Non-pigmented ciliary epithelial cell (primary cell): ENCODE measurements at places on chromosomes 11 and 22.

- no peak for DNase-seq
Observed at GRCh38 chr22:23780146-23780748, 6.5 kb upstream of the SMARCB1 start.

GRCh38 chr11:43685440-43685839, 4.9 kb downstream of the HSD17B12 start:
- DNase-seq: no peak

DNA sequence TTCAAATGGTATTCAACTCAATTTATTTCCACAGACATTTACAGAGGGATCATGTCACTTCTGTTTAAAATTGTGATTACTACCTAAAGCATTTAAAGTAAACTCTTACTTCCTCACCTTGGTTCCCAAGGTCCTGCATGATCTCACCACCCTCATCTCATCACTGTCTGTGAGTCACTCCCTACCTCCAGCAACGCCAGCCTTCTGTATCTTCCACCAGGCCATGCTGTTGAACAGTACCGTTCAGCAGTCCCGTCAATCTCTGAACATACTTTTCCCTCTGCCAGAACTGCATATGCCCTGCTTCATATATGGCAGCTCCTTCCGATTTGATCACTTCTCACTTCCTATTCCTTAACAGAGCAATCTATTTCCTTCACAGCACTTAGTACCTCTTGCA, 2.0 kb downstream of the FBXO3 start:
- no peak for DNase-seq

DNA sequence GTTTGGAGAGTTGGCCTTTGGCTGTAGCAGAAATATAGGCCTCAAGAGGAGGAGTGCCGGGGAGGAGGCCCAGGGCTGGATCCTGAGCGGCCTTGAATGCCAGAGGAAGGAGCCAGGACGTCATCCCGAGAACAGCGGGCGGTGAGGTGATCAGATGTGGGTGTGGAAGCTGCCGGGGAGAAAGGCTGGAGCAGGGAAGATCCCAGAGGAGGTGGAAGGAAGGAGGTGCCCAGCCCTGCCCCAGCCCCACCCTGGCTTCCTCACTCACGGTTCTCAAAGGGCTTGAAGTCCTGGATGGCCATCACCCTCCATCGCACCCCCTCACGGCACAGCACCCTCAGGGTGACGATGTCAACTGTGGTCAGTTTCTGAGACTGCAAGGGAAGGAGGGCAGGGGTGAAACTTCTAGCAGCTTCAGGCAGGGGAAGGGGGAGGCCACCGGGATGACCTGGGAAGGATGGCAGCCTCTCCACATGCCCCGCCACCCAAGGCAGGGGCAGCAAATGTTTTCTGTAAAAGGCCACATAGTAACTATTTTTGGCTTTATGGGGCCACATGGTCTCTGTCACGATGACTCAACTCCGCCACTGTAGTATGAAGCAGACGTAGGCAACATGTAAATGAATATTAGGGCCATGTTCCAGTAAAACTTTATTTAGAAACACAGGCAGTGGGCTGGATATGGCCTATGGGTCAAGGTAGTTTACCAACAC, 10.7 kb downstream of the IL2RB start:
- DNase-seq: no peak

- DNase-seq: no peak
Observed at GRCh38 chr22:29003975-29004646, 57.5 kb downstream of the C22orf31 start.

DNA sequence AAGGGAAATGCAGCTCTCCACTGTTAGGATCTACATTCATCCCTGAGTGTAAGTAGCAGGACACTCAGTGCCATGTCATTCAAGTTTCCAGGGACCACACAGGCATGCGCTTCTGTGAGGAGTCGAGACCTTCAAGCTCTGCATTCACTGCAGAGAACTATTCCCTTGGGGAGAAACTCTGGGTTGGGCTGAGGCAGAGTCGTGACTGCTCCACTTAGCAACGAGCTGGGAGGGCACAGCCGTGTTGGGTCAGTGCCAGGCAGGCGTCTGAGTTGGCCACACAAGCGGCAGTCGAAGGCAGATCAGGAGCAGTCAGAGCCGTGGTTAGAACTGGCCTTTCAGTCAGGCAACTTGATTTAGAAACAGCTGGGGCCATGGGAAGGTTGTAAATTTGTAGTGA, 14.7 kb downstream of the MPEG1 start:
- DNase-seq: no peak

DNA sequence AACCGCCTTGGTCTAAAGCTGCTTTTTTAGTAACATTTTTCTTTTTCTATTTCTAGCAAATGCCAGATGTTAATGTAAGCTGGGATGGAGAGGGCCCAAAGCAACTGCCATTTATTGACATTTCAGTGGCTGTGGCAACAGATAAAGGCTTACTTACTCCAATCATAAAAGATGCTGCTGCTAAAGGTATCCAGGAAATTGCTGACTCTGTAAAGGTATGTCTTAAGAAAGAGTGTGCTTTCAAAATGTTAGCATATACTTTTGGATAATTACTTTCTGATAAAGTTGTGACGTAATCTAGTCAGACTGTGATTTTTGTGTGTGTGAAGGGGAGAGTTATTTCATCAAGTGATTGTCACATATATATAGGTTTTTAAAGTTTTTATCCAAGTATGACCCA, 68.1 kb downstream of the PDHX start:
- DNase-seq: no peak

- no peak for DNase-seq
Observed at GRCh38 chr11:56410801-56411200, 1.7 kb upstream of the OR5AL1 start.

GRCh38 chr11:10392095-10393079, 62.7 kb upstream of the AMPD3 start:
- no peak for DNase-seq

GRCh38 chr11:121112498-121113455, 11.7 kb downstream of the TECTA start:
- DNase-seq: peak; percentile 34

DNA sequence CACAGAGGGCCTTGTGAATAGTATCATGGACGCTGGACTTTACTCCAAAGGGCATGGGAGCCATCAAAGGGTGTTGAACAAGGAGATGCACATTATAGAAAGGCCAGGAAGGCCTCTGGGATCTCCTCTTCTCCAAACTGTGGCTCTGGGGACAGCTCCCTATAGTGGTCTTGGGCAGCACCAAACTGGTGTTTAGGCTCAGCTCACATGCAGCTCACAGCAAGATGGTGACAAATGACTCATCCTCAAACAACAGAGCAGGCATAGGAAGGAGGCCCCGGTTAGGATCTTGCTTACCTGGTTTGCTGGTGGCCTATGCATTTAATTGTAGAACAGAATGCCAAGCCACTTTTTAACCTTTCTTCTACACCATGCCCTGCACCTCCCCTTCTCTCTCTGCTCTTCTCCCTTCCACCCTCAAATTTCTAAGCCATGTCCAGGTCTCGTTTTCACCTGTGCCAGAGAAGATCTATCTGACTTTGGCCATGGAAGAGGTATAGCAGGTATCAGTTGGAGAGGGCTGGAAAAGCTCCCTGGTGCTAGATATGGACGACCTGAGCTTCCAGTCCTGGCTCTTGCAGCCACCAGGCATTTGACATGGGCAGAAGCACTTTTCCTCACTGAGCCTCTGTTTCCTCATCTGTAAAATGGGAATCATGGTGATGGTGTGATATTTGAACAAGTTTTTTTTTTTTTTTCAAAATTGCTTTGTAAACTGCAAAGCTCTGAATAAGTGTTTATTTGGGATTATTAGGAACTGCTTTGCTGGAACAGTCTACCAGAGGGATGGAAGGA, 14.4 kb upstream of the EHF start:
- no peak for DNase-seq

GRCh38 chr11:111814557-111815320, 48.5 kb upstream of the PPP2R1B start:
- peak; percentile 65 for DNase-seq

DNA sequence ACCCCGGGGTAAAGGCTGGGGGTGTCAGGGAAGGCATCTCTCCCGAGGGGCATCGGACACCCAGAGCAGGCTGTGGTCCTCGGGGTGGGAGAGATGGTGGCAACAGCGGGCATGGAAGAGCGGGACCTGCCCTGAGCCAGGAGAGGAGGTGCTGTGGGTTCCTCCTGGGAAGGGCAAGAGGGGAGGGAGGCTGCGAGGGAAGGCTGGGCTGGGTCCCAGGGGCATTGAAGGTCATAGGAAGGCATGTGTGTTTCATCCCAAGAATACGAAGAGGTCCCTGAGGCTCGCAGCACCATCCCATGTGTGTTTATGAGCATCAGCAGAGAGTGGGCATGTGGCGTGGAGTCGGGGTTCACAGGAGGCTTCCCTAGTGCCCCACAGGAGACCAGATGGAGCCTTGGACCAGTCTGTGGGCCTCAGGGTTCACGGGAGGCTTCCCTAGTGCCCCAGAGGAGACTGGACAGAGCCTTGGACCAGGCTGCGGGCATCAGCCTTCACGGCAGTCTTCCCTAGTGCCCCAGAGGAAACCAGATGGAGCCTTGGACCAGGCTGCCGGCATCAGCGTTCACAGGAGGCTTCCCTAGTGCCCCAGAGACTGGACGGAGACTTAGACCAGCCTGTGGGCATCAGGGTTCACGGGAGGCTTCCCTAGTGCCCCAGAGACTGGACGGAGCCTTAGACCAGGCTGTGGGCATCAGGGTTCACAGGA, 420.6 kb downstream of the BRD1 start:
- no peak for DNase-seq

GRCh38 chr11:30587269-30587812, 1.2 kb upstream of the MPPED2 start:
- DNase-seq: no peak

DNA sequence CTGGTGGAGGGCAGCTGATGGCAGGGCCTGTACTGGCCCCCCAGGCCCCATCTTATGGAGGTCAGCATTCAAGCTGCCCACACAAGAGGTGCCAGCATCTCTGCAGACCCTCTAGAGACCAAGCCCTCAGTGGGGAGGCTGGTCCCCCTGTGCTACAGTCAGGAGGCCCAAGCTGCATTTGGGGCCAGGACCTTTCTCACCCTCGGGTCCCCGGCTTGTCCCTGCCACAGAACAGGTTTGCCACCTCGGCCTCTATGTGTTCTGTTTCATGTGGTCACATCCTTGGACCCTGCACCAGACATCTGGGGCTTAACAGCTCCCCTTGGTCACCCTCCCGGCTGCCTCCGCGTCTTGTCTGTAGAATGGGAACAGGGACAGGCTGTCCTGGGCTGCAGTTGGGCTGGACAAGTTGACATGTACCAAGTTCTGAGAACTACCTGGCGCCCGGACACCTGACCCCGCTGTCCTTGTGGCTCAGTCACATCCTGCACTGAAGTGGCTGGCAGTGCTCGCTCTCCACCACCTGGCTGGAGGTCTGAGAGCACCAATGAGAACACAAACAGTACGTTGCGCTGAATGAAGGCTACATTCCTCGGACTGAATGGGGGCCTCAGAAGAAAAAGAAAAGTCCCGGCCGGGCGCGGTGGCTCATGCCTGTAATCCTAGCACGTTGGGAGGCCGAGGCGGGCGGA, 2.7 kb upstream of the PLXNB2 start:
- no peak for DNase-seq

GRCh38 chr11:79193663-79194310, 247.0 kb downstream of the TENM4 start:
- no peak for DNase-seq

- DNase-seq: no peak
Observed at GRCh38 chr11:60952742-60953170, 780 bp upstream of the SLC15A3 start.

DNA sequence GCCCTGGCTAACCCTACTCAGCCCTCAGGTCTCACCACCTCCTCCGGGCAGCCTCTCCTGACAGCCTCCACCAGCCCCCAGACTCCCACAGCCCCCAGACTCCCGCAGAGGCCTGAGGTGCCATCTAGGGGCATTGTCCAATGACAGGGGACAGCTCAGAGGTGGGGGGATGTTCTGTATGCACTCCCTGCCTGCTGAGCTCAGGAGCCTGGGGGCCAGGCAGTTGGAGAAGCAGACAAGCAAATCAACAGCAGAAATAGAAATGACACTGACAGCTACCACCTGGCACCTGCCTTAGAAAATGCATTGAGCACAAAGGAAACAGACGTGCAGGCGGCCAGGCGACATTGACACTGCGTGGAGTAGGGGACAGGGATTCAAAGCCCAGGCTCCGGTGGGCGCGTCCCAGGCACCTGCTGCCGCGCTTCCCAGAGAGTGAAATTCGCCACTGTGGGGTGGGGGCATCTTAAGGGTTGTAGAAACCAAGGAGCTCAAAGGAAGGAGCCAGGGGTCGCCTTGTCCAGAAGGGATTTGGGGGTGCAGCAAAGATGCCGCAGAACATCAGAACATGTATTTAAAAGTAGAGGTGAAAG, 22.5 kb upstream of the WNT7B start:
- DNase-seq: no peak

DNA sequence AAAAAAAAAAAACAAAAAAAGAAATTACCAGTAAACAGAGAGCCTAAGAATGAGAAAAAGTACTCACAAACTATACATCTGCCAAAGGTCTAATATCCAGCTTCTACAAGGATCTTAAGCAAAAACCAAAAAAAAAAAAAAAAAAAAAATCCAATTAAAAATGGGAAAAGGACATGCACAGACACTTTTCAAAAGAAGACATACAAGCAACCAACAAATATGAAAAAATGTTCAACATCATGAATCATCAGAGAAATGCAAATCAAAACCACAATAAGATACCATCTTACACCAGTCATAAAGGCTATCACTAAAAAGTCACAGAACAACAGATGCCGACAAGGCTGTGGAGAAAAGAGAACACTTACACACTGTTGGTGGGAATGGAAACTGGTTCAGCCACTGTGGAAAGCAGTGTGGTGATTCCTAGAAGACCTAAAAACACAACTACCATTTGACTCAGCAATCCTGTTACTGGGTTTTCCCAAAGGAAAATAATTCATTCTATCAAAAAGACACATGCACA, 18.3 kb downstream of the MS4A6A start:
- no peak for DNase-seq

DNA sequence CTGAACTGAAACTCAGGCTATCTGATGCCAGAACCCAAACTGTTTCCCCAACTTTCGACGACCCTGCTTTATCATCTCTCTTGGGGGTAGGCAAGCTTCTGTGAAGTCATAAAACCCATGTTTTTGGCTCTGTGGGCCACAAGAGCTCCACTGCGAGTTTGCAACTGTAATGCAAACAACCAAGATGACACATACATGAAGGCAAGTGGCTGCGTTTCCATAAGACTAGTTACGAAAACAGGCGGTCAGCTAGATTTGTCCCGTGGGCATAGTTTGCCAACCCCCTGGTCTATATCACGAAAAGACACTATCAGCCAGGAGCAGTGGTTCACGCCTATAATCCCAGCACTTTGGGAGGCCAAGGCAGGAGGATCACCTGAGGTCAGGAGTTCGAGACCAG, 37.5 kb downstream of the TPST2 start:
- no peak for DNase-seq
